ENCODE measurements at places on chromosomes 13 and 19.

GRCh38 chr13:84400706-84401105 is 518.4 kb upstream of the SLITRK1 start:
- peak; percentile 94 for DNase-seq

- DNase-seq: no peak
Observed at GRCh38 chr19:6997679-6998445, 23.4 kb downstream of the MBD3L2B start.

DNA sequence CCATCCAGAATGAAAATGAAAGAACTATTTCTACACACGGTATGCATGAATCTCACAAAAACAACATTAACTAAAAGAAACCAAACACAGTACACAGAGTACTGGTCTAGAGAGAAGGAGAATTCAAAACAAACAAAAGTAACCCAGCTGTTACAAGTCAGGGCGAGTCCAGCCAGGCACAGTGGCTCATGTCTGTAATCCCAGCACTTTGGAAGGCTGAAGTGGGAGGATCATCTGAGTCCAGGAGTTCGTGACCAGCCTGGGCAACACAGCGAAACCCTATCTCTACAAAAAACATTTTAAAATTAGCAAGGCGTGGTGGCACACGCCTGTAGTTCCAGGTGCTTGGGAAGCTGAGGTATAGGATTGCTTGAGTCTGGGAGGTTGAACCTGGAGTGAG is 1.7 kb upstream of the PSMC4 start:
- no peak for DNase-seq

GRCh38 chr13:108096301-108096915 is 118.9 kb downstream of the LIG4 start:
- DNase-seq: no peak

- no peak for DNase-seq
Observed at GRCh38 chr13:34849406-34849805, 92.7 kb upstream of the NBEA start.

DNA sequence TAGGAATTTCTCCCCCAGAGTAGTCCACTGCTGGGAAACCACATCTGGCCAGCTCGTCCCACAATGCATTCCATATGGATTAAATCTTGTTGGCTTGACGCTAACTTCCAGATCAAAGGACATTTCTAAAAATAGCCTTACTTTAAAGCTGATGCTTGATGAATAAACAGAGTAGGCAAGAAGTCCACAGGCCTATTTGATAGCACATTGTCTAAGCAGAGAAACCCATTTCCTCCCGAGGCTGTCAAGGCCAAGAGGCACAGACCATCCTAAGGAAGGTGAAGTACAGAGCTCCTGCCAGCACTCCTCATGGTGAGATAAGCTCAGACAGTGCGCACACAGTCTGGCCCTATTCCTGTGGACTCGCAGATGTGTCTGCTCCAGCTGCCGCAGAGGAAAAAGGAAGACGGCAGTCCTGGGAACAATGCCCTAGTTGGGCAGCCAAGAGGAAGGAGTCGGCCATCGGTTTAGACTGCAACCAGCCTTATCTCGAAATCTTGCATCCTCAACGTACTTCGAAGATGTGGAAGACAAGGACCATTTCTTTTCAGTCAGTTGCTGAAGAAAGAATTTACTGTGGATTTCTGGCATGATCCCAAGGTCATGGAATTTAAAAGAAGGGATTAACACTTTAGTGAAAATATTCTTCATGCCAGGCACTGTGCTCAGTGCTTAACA is 156.8 kb downstream of the RGCC start:
- peak; percentile 94 for DNase-seq

GRCh38 chr13:45626731-45627374 is 11.3 kb upstream of the ERICH6B start:
- peak; percentile 14 for DNase-seq

DNA sequence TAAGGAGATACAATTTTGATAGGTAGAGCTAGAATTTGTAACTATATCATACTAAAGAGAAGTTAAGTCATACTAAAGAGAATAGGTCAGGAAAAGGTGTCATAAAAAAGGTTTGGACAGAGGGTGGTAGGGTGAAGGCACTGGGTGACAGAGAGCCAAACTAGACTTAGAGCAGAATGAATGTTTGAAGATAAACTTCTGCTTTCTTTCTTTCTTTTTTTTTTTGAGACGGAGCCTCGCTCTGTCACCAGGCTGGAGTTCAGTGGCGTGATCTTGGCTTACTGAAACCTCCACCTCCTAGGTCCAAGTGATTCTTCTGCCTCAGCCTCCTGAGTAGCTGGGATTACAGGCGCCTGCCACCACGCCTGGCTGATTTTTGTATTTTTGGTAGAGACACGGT is 44.1 kb downstream of the TM9SF2 start:
- no peak for DNase-seq

DNA sequence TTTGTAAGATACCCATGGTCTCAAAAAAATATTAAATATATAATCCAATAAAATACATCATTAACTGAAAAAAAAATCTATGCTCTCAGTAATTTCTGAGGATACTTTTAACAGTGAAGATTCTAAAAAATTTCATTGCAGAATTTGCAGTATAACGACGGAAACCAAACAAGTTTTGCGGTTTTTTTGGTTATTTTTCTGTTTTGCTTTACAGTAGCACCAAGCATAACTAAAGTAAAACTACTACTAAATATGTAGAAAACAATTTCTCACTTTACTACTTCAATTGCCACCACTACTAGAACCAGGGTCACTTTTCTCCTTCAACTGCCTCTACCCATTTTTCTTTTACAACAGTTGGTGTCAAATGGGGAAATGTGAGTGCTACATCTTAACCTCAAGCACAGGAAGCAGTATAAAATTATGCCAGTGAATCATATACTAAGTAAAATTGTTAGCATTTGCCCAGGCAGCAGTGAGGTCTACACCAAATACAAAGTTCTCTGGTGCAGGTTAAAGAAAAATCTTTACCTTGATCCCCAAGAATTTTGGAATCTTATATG is 24.1 kb downstream of the MICU2 start:
- DNase-seq: no peak

GRCh38 chr13:94825507-94825906 is 113.2 kb upstream of the SOX21 start:
- peak; percentile 21 for DNase-seq

GRCh38 chr13:60242043-60242595 is 78.4 kb upstream of the DIAPH3 start:
- no peak for DNase-seq

DNA sequence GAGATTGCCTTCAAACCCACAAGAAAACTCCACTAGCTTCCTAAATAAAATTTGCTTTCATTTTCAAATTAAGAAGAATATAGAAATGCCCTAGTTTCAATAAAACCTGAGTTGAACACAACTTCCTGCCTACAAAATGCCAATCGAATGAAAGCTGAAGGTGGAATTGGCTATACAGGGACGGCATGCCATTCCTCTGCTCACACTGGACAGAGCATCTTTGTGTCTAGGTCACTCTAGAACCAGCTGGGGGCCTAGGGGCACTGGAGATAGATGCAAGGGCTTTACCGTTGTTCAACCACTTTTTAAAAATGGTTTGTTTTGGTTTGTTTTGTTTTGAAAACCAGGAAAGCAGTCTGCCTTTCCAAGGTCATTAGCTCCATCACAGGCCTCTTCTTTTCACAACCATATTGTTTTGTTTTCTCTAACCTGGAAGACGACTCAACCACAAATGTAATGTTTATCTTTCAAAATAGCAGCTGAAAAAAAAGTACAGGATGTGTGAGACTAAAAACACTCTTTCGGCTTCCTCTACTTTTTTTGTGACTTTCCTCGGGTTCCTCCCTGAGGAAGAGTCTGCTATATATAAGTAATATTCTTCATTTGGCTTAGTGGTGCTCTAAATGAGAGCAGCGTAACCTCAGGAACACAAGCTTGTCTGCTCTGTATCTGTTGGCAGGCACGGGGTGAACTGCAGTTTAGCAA is 11.9 kb upstream of the ITM2B start:
- no peak for DNase-seq

- no peak for DNase-seq
Observed at GRCh38 chr13:107612376-107612775, 603.0 kb downstream of the LIG4 start.

- no peak for DNase-seq
Observed at GRCh38 chr13:92972751-92973150, 253.9 kb upstream of the GPC6 start.

DNA sequence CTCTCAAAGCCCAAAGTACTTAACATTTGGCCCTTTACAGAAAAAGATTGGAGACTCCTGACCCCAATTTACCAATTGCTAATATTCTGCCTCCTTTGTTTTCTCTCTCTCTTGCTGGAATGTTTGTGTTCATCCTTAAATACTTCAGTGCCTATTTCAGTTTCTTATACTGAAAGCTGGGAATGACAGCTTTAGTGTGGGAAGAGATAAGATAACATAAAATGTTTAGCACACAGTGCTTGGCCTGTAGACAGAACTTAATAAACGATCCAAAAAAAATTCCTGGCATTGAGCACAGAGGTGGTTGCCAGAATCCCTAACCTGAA is 3.0 kb upstream of the PLEKHF1 start:
- DNase-seq: no peak

DNA sequence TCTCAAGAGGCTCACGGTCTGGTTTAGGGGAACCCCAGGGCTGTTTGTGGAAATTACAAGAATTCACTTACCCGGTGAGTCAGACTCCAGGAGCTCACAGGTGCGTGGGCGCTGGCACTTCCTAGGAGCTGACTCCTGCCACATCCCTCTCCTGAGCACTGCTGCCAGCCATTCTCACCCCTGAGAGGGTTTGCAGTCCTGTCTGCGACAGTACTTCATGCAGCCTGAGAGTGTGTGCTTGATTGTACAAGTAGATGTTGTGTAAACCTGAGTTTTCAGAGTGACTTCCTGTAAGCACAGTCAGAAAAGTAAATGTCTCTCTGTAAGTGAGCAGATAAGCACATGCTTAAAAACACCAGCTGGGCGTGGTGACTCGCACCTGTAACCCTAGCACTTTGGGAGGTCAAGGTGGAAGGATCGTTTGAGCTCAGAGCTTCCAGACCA is 8.1 kb downstream of the MRPL4 start:
- DNase-seq: no peak

GRCh38 chr13:77168237-77168636 is 141.3 kb upstream of the FBXL3 start:
- no peak for DNase-seq

DNA sequence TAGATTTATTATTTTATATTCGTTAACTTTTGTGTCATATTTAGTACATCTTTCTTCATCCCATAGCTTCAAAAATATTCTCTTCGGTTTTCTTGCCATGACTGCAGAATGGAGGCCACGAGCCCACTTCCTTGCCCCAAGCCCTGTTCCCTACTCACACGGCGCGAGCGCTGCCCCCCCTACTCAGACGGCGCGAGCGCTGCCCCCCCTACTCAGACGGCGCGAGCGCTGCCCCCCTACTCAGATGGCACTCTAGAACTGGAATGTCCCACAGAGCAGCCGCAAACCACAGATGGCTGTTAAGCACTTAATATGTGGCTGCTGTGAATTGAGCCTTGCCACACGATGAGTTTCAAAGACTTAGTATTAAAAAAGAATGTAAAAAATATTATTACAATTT is 102.2 kb upstream of the PEG3 start:
- no peak for DNase-seq

DNA sequence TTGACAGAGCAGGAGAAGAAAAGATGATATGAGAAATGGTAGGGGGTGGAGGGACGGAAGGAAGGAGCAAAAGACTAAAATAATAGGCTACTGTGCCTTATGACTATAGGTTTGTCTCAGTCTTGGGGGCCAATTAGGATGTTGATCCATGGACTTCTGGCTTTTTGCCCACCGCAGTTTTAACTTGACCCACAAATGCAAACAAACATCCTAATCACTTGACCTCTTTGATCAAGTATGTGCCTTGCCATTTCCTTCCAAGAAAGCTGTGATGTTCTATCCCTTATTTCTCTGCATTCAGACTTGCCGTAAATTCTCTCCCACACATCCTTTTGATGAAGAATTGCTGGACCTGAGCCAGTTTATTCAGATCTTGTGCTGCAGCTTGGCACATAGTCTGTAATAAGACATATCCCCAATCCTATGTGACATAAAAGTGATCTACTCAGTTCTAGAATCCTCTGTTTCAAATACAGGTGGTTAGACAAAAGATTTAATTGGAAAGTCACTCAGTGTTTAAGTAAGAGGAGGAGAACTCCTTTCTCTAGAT is 62.8 kb downstream of the TPT1 start:
- DNase-seq: no peak

DNA sequence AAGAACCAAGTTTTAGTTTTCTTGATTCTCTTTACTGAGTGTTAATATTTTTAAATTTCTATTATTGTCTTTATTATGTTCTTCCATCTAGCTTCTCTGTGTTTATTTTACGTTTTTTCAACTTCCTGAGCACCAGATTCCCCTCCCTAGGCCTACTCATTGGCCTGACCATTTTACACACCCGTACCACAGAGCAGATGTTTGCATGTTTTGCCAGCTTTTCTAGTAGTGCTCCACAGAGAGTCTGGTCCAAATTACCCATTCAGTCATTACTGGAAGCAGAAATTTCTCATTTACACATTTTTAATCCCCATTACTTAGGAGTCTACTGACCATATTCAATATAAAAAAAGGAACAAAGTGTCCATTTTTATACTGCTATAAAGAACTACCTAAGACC is 66.9 kb downstream of the ING1 start:
- no peak for DNase-seq

DNA sequence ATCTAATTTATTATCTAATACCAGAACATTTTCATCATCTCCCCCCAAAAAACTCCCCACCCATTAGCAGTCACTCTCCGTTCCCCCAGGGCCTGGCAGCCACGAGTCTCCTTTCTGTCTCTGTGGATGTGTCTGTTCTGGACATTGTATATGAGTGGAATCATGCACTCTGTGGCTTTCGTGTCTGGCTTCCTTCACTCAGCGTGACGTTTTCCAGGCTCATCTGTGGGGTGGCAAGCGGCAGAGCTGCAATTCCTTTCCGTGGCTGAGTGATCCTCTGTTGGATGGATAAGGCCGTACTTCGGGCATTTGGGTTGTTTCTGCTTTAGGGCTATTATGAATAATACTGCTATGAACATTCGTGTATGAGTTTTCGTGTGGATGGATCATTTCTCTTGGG is 3.1 kb downstream of the AP2S1 start:
- DNase-seq: no peak

- peak; percentile 56 for DNase-seq
Observed at GRCh38 chr19:14147797-14148605, 11.6 kb upstream of the ASF1B start.

- DNase-seq: peak; percentile 54
Observed at GRCh38 chr19:38095411-38096308, 128.4 kb downstream of the DPF1 start.

- no peak for DNase-seq
Observed at GRCh38 chr13:20700288-20700687, 3.2 kb upstream of the IL17D start.

DNA sequence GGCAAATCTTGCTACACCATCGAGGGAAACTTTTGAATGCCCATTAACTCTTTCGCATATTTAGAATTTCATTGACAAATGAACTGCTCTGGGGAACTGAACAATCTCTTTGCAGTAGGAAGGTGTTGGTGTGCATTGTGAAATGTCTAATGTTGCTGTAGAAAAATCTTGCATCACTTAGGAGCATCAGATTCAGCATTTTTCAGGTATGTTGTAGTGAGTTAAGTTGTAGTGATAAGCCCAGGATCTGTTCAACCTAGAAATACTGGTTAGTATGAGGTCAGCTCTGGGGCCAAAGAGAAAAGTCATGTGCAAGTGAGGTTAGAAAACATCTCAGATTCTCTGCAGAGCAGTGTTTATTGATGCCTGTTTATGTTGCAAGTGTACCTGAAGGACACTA is 4.1 kb downstream of the FRY start:
- no peak for DNase-seq
